ENCODE measurements at places on chromosomes 13 and 19.
A peak's percentile ranks its signal among the peaks of the same experiment; 100 is the strongest.

DNA sequence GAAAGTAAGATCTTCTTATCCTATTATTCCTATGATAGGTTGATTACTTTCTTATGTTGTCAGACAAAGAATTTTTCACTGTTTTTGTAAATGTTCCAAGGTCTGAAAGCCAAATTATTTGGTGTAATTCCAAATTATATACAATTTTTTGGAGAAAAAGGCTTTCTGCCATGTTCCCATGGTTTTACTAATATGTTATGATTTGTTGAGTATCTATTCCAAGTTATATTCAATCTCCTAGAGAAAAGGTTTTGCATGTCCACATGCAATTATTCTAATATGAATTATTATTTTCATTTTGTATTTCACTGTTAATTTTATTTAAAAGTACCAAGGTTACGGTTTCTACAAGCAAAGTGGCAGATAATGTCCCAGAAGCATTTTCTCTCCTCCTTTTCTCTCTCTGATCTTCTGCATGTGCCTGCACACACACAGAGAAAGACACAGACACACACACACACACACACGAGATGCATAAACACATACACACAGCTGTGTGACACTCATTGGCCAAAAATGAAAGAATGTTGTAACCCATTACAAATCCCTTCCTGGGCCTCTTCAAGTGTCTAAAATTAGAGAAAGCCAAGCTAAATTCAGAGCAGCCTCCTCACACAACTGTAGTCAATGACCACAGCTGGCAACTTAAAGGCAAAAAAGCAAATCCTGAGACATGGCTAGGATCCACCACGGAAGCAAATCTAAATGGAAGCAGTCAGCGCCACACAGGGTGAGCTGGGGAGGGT is 621.0 kb downstream of the EFNB2 start:
- DNase-seq: no peak

DNA sequence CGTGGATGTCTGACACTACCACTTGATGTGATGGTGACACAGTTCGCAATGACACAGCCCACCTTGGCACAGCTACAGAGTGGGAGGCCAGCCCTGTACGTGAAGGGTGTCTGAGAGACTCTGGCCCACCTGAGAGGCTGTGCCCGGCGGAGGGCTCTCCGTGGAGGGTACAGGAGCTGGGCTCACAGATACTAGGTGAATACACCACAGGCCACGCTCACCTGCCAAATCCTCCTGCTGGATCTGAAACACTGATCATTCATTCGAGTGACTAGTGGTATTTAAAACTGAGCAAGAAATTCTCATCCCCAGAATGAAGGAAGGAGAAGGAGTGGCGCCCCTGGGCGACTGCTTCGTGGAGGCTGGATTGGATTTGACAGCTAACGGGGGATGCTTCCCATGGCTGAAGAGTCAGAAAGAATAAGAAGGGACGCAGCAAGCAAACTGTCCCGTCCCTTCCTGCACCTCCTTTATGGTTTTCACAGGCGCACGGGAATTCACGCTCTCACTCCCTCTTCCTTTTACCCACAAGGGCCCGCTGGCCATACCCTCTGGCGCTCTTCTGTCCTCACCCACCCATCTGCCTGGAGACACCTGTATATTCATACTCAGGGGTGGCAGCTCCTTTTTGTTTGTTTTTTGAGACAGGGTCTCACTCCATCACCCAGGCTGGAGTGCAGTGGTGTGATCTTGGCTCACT is 25.0 kb downstream of the CEBPG start:
- no peak for DNase-seq

GRCh38 chr13:71597150-71597549 is 269.9 kb downstream of the DACH1 start:
- no peak for DNase-seq

DNA sequence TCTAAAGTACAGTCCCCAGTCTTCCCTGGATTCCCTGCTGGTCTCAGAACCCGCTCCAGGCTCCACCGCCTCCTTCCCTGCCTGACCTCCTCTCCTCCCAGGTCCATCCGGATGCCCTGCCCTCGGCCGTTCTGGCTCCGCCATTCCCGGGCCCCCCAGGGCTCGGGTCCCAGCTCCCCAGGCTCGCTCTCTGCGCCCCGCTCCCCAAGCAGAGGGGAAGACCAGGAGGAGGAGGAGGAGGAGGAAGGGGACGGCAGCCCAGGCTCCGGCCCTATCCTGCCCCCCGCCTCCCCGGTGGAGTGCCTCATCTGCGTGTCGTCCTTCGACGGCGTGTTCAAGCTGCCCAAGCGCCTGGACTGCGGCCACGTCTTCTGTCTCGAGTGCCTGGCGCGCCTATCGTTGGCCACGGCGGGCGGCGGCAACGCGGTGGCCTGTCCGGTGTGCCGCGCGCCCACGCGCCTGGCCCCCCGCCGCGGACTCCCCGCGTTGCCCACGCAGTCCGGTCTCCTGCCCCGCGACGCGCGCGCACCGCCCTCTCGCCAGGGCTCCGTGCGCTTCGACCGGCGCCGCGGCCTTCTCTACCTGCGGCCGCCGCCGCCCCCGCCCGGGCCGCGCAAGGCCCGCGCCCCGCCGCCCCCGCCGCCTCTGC is 647 bp downstream of the RNF225 start:
- no peak for DNase-seq

GRCh38 chr13:111317571-111318345 is 2.7 kb upstream of the TEX29 start:
- DNase-seq: no peak

- DNase-seq: no peak
Measured at GRCh38 chr19:44684892-44685863, 13.8 kb upstream of the CEACAM16 start.

DNA sequence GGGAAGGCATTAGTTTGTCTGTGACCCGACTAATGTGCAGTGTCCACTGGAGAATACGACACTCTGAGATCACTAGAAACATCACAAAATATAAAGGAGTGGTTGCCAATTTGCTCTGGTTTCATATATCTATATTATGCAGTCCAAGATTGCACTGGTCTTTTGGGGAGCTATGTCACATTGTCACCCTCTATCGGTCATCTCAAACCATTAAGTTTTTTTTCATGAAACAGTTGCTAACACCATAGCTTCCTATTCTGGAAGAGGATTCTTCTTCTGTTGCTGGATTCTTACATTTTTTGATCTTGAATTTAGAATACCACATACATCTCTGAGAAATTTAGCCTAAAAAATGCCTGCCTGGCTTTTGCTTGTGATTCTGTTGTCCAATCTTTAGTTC is 168.6 kb downstream of the LACC1 start:
- no peak for DNase-seq

DNA sequence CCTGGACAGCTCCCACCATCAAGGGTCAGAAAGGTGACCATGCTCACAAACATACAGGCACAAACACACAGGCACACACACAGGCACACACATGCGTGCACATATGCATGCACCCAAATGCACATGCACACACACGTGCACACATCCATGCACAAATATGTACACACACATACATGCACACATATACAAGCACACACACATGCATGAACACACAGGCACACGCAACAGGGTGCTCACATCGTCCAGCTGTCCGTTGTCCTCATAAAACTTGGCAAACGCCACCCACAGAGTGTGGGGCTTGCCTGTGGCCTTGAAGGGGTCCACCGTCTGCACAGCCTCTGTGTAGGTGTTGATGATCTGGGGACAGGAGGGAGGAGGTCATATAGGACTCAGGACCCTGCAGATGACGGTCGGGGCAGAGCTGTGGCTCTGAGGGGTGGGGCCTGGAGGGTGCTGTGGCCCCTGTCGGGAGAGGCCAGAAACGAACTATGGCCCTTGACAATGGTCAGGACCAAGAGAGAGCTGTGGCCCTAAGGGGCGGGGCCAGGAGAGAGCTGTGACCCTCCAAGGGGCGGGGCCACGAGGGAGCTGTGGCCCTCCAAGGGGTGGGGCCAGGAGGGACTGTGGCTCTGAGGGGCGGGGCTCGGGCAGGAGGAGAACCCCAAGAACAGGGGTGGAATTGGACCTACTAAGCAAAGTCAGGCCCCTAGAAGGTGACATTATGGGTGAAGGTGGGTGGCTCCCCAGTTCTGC is 6.2 kb downstream of the XAB2 start:
- no peak for DNase-seq

DNA sequence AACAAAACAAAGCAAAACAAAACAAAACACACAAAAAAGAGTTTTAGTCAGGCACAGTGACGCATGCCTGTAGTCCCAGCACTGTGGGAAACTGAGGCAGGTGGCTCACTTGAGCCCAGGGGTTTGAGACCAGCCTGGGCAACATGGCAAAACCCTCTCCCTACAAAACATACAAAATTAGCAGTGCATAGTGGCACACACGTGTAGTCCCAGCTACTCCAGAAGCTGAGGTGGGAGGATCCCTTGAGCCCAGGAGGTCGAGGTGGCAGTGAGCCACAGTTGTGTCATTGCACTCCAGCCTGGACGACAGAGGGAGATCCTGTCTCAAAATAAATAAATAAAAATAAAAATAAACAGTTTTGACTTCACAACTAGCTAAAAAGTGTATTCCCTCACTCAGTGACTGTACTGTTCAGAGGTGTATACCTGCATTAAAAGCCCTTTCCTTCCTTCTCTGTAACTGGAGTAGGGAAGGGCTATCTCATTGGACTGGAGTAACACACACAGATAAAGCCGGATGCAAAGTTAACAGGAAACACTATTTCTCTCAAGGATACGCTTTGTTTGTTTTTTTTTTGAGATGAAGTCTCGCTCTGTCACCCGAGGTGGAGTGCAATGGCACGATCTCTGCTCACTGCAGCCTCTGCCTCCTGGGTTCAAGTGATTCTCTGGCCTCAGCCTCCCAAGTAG is 3.7 kb upstream of the BAX start:
- DNase-seq: no peak

GRCh38 chr13:95386370-95386769 is 85.1 kb upstream of the ABCC4 start:
- DNase-seq: no peak

- no peak for DNase-seq
Measured at GRCh38 chr13:37546087-37546486, 52.5 kb downstream of the POSTN start.

DNA sequence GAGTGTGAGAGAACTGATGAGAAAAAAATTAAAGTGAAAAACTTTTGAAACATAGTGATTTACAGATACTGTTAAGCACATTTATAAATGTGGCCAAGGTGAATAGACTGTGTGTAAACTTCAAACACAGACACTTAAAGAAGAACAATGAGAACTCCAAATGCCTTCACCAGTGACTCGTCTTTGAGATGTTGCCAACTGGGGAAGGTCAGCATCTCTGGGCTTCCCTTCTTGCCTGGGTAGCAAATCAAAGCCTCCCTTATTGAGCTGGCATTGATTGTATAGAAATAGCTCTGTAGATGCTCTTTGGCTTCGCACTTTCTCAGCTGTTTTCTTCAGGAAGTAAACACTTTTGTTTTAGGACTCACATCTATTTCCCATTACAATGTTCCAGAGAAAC is 177.3 kb upstream of the SGCG start:
- DNase-seq: no peak

GRCh38 chr13:41813426-41813825 is 147.5 kb downstream of the VWA8 start:
- no peak for DNase-seq

DNA sequence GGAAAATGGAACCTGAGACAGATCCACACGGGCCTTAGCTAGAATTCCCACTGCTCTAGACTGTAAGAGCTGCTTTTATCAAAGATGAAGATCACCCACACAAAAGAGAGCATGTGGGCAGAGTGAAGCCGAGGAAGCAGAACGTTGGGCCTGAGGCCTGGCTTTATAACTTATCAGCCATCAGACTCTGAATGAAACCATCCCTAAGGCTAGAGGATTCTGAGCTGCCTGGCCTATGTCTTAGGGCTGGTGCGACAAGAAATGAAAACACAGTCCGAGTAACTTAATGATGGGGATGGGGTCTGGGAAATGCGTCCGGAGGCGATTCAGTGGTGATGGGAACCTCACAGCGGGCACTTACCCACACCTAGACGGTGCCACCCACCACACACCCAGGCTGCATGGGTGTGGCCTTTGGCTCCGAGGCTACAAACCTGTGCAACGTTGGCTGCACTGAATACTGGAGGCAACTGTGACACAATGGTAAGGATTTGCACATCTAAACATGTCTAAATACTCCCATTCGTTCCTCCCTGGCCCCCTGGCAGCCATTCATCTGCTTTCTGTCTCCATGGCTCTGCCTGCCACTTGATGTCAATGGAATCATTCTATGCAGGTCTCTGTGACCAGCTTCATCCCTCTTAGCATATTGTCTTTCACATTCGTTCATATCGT is 62.0 kb downstream of the SLC15A1 start:
- no peak for DNase-seq

GRCh38 chr13:68046903-68047302 is 816.8 kb upstream of the PCDH9 start:
- no peak for DNase-seq

DNA sequence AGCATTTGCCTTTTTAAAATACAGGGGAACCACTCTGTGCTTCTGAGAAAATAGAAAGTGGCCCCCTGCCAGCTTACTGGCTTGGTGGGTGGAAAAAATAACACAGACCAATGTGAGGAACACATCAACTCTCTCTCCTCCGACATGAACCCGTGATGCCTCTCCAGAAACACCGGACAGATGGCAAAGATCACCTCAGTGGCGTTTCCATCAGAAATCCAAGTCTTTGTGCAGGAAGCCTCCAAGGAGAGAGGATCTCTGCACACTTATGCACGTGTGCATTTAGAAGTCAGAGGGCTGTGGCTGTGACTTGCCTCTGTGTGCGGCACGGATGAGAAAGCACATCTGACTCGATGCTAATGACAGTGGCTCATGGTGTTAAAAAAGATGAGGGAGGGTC is 112.3 kb upstream of the KLF12 start:
- DNase-seq: no peak

GRCh38 chr13:77425705-77426104 is 98.8 kb upstream of the MYCBP2 start:
- no peak for DNase-seq

- no peak for DNase-seq
Measured at GRCh38 chr13:40096357-40096901, 441.0 kb downstream of the COG6 start.

GRCh38 chr13:85657942-85658341 is 141.3 kb downstream of the SLITRK6 start:
- no peak for DNase-seq

DNA sequence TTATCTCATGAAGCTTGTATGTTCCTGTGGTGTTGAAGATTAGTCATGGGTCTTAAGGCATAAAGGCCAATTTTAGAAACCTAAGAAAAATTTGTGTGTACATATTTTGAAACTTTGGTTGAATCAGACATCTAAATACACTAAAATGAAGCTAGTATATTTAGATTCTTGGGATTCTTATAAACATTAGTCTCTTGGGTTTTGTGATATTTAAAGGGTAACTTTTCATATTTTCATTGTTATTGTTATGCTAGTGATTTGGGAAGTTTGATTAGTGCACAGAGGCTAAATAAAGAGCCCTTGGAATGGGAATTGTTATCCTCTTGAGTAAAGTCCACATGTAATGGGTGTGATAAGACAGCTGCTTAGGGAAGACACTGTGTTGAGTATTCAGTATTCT is 24.5 kb downstream of the UBA2 start:
- no peak for DNase-seq

- peak; percentile 90 for DNase-seq
Measured at GRCh38 chr13:101751488-101751887, 299.0 kb downstream of the ITGBL1 start.

Data from NCI-H446 (cell line).